Activated T-cell treated with anti-CD3 and anti-CD28 coated beads, Interleukin-2, amount 50 U/mL, for 72 hours (primary cell): ENCODE measurements at places on chromosomes 11 and 22.

GRCh38 chr22:46539169-46539568, 1.7 kb upstream of the CELSR1 start:
- no peak for DNase-seq

DNA sequence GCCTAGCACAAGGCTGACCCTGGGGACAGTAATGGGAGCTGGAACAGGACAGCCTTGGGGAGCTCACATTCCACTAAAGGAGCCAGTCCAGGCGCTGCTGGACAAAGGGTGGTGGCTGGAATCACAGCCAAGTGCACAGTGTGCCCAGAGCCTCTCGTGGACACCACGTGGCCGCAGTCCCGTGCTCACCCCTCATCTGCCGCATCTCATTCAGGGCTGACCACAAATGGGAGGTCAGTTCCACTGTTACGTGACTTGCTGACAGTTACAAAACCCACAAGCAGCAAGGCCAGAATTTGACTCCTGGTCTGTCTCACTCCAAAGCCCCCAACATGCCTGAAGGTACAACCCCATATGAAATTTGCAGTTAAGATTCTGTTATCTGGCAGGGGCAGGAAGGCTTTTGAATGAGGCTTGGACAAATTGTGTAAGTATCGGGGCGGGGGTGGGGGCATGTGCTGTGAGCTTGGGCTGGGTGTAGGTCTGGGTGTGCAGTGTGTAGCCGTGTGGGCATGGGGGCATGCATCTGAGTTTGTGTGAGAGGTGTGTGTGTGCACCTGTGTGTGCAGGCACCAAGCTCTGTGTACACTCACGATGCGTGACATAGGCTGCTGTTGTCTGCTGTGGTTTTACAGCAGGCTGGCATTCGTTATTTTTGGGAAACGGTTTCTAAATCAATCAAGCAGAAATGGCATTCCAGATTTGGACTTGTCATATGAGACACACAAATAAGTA, 301.7 kb downstream of the BRD1 start:
- no peak for DNase-seq

DNA sequence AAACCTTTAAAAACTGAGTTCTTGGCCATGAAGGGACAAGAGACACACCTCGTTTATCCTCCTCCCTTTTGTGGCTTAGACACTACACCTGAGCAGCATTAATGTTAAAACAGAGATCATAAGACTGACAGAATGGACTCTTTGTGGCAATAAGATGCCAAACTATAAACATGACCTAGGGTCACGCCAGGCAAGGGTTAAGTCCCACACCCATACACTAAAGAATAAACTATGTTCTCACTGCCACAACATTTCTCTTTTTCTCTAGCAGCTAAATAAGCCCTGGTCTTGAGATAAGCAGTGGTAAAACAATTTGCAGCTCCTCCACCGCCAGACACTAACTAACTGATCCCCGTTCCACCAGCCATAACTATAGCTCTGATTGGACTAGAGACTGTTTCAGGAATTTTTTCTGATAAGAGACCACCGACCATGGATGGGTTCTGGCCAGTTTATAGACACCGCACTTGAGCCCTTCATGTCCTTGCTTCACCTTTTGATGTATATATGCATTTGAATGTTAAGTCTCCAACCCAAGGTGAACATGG, 4.9 kb upstream of the SLCO2B1 start:
- DNase-seq = no peak

DNA sequence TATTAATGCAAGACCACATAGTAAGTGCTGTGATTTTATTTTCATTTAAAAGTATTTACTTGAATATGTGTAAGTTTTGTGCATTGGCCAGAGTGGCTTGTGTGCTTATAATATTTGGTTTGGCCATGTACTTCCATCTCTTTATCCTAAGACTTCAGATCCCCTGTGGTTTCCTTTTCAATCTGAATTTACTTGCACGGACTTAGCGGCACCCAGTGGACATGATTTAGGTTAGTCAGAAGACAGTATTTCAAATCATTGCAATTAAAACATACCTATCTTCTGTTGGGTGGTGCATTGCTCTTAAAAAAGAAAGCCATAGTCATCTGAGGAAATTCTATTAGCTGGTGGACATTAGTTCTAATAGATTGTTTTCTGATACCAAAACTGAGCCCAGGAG, 30.7 kb downstream of the PIWIL4 start:
- DNase-seq = no peak

- DNase-seq = no peak
Measured at GRCh38 chr11:57471496-57471895, 11.2 kb downstream of the RTN4RL2 start.

DNA sequence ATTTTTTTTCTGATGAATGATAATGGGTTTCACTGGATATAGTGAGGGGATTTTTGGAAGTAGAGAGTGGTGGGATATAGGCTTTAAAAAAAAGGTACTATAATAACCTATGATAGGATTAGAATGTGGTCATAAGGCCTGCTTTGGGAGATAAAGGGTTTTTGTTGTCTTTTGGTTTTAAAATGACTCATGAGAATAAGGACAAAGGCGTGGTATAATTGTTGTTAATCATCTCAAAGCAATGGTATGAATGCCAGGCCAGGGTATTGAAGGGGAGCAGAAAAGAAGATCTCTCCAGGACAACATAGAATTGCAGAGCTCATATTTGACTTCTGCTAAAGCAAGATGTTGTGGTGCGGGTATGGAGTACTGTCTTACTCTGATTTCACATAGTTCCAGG, 579.4 kb downstream of the JRKL start:
- DNase-seq = no peak

DNA sequence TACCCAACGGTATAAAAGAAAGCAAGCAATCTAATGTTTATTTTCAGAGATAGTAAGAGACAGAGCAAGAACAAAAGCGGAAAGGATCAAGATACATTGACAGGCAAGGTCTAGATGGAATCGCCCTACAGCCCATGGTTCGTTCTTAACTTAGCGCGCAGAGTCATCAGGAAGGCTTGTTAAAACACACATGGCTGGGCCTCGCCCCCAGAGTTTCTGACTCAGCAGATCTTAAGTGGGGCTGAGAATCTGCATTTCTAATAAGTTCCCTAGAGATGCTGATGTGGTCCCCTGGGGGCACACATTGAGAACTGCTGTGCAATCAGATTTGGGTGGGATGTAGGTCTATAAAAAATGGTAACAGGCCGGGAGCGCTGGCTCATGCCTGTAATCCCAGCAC, 35.8 kb upstream of the CHRM4 start:
- no peak for DNase-seq

DNA sequence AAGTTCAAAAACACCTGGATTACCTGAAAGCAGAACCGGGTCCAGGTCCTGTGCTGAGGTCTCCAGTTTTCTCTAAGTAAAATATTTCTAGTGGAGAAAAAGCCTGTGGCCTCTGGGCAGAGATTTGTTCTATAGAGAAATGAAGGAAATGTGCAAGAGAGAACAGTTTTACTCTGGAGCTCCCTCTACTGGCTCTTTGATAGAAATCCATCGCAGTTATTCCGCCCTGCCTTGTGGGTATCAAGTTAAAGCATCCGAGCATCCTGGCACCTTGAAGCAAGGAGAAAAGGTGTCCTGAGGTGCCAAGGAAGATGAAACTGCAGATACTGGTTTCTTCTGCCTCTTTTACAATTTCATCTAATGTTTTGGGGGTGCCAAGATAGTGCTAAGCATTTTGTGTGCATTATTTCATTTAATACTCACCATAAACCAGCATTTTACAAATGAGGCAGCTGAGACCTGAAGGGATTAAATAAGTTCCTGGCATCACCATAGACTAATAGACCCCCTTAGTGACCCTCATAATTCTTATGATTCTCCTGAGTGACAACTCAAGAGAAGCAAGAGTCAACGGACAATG, 113.1 kb upstream of the HSD17B12 start:
- no peak for DNase-seq

- no peak for DNase-seq
Measured at GRCh38 chr22:38699143-38699542, 1.6 kb downstream of the JOSD1 start.

DNA sequence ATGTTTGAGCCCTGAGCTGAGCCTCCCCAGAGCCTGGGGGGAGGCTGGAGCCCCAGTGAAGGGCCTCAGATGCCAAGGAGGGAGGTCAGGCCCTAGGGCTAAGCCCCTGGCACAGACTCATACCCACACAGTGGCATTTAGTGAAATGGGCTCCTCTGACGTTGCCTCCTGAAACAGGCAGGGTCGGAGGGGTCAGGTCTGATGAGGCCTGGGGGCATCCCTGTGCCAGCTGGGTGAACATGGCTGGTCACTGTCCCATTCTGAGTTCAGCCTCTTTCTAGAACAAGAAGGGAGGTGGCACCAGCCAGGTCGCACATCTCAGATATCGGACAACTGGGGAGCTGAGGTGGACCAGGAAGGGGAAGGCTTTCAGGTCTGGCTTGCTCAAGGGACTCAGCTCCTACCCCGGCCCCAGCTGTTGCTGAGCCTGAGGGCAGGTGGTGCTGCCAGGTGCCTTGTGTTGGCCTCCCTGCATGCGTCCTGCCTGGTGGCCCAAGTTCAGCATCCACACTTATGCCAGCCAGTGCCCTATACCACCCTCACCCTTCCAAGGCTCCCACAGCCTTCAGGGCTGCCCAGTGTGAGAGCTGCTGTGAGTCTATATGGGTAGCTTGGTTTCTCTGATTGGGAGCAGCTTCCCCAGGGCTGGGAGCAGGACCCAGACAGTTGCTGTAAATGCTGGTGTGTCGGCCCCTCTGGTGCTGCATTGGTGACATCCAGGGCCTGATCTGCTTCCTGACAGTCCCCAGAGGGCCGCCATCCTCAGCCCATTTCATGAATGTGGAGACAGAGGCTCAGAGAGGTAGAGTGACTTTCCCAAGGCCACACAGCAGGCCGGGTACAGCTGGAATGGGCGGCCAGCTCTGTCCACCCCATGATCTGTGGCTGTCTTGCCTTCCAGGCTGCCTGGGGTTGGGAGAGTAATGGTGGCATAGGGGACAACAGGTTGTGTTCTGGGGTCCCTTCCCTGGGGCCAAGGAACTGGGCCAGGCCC, 32.8 kb upstream of the PPARA start:
- no peak for DNase-seq

GRCh38 chr11:130527636-130528297, 79.3 kb downstream of the ADAMTS15 start:
- no peak for DNase-seq

- DNase-seq = no peak
Measured at GRCh38 chr11:117829369-117829725, 4.8 kb upstream of the FXYD2 start.

GRCh38 chr11:57597461-57597915, at the start of gene SERPING1:
Gene SERPING1 (plus strand): TSS chr11:57597685. CDS start chr11:57598271, 586 bp downstream.
- DNase-seq = no peak

- DNase-seq = no peak
Measured at GRCh38 chr22:50698546-50698945, 25.9 kb downstream of the SHANK3 start.

DNA sequence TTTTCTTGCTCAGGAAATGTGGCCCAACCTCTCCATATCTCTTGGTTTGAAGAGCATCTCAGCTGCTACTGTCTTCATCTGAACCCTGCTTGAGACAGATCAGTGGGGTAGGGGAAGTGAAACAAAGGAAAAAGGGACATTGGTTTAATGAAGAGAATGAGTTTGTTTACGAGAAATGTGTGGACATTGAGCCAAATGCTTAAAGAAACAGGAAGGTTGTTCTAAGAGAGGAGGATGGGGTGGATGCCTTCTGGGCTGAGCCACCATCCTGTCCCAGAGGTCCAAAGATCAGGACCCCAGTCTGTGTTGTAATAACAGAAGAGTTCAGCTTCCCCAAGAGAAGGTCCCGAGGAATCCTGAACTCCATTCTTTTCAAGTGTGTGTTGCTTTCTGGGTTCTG, 369.7 kb downstream of the INSC start:
- no peak for DNase-seq

DNA sequence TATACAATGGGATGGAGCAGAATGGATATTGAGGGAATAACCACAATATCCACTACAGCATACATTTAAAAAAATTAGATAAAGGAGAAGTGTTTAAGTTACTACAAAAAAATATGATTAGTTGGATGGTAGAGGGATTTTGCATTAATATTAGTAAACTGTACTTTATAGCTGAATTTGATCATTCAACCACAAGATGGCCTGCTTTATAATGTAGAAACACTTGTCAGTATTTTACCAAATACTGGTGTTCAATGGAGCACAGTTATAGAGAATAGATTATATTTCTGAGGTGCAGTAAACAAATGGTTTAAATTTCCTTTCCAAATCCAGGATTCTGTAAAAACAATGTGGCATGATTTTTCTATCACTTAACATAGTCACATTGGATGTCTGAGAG, 818.8 kb upstream of the CHORDC1 start:
- DNase-seq = no peak

DNA sequence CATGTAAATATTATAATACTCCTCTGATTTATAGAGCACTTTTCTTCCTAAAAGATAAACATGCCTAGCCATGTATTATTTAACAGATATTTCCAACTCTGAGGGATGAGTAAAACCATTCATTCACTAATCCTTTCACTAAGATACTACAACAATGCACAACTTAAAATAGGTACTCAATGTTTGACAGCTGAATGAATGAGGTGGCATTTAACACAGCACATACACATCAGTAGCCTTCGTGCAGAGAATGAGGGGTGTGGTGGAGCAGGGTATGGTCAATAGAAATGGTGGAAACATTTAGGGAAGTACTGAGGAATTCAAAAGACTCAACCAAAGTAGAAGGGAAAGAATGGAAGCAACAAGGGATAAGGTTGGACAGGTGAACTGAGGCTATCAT, 46.7 kb upstream of the MTNR1B start:
- no peak for DNase-seq

DNA sequence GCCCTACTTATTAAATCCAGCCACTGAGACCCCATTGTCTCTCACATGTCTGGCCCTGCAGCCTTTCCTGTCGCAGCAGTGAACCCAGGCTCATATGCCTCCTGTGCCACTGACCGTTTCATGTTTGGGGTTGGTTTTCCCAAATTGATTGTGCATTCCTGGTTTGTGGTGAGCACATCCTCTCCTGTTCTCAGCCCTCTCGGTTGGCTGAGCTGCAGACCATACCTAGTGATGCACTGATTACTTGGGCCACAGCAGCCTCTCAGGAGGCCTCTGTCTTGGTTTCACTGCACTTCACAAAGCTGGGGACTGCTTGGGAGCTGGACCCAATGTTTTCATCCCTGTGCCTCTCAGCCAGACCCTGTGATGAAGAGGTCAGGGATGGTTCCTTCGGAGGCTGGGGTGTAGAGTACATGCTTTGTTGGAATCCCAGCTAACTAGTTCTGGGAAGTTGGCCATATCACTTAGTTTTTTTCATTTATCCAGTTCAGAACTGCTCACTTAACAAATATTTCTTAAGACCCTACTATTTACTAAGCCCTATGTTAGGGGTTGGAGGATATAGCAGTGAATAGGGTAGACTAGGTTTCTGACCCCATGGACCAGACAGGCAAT, 30.9 kb downstream of the PARVA start:
- no peak for DNase-seq

DNA sequence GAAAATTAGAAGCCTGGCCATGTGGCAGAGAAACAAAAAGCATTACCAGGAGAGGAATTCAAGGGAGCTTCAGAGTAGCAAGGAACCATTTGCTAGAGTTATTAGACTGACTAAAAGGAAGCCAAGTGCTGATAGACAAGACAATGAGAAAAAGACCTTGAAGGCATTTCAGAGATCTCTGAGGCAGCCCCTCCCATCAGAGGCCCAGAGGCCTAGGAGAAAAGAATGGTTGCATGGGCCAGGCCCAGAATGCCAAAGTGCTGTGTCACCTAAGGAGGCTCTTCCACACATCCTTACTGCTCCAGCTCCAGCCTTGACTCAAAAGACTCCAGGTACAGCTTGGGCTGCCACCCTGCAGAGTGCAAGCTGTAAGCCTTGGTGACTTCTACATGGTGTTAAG, 61.8 kb upstream of the POU2AF2 start:
- no peak for DNase-seq
